Kidney glomerular epithelial cell (primary cell): ENCODE measurements at places on chromosomes 3 and 15.

- DNase-seq = peak; percentile 43
These were observed 39.7 kb upstream of the GADL1 start for GRCh38 chr3:30934208-30934550.

GRCh38 chr3:141499284-141499683, 12.5 kb downstream of the RASA2 start:
- no peak for DNase-seq

DNA sequence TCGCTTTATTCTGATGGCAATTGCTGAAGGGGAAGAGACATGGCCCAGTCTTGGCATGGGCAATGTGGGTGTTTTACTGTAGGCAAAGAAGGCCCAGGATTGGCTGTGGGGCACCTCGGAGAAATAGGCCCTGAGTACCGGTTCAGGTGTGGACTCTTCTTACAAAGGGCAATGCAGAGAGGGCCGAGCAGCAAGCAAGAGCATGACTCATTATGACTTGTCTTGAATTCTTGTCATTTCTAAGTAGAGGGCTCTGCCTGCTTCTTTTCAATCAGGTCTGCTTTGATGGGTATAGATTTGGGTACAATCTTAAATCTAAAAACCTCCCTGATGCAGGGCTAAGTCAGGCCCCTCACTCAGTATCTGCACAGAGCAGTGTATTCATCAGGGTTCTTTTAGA, 14.8 kb upstream of the BUB1B start:
- DNase-seq = peak; percentile 27

- peak; percentile 59 for DNase-seq
These were observed 18.6 kb upstream of the TICRR start for GRCh38 chr15:89556413-89557262.

DNA sequence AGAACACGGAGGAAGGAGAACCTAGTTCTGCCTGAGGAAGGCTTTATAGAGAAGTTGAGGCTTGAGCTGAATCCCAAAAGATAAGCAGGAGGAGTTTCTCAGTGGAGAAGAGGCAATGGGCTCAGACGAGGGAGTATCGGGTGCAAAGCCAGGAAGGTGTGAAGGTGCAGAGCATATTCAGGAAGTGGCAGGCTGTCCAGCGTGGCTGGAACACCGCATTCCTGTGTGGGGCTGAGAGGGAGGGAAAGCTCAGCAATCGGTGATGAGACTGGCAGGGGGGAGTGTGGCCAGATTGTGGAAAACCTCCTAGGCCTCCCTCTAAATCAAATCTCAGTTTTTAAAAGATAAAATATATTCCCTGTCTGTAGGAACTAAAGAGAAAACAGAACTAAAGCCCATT, 63.0 kb downstream of the ARHGAP31 start:
- DNase-seq = peak; percentile 62

GRCh38 chr15:88704791-88705768, 66.3 kb downstream of the ISG20 start:
- no peak for DNase-seq

DNA sequence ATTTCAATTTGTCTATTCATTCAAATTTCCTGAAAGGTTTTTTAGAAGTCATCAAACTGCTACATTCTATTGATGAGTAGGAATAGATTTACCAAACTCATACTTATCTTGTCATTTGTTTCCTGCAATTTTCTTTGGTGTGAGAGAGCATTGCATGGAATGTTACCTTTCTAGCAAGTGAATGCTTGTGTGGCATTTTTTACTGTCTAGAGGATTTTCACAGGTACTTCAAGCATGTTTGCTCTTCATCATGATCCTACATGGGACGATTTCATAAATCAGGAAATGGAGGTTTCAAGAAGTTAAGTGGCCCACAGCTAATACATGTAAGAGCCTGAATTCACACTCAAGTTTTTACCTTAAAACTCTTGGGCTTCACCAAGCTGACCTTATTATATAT, 26.1 kb downstream of the TGFBR2 start:
- no peak for DNase-seq

GRCh38 chr15:50145451-50145872, 26.4 kb upstream of the ATP8B4 start:
- DNase-seq = peak; percentile 75

DNA sequence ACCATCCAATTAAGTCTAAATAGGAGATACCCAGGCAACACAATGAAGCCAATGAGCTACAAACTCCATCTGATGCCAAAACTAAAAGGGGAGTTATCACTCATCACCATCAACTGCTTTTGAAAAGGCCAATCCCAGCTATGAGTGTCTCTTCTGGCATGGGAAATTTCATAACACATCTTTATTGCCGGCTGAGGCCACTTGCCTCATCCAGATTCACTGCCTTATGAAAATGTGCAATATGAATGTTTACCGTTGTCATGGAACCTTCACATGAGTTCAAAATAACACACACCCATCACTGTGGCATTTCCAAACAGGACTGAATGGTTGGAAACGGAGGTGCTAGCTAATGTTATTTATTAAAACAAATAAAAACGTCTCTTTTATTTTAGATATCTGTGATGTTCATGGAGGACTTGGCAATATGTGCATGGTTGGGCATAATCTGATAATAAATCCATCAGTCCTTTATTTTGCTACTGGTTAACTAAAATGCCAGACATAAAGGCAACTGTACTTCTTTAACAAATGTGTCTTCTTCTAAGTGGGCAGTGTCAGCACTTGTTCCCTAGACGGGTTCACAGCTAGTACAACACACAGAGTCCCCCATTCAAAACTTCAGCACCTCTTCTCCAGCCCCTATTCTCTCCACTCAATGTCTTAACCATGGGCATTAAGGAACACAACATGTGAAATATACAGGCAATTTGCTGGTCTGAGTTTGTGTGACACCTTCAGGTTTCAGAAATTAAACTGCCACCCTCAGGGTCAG, 143.9 kb downstream of the MAGI1 start:
- DNase-seq = no peak

DNA sequence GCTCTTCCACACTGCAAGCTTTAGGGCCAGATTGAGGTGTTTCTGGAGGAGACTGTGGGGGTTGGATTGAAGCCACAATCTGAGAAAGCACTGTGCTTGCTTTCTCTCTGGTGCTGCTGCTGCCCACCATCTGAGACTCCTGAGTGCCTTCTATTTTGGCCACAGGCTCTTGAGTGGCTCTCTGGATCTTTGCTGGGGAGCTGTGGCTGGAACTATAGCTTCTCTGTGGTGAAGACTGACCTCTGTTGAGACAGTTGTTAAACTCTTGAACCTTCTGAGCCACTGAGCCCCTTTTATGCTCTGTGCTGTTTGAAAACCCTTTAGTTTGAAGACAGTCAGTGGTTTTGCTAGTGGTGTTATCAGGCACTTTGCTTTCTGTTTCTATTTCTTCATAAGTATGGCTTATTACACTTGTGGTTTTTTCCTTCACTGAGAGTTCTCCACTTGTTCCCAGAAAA, 108.7 kb upstream of the TSPAN3 start:
- DNase-seq = no peak

DNA sequence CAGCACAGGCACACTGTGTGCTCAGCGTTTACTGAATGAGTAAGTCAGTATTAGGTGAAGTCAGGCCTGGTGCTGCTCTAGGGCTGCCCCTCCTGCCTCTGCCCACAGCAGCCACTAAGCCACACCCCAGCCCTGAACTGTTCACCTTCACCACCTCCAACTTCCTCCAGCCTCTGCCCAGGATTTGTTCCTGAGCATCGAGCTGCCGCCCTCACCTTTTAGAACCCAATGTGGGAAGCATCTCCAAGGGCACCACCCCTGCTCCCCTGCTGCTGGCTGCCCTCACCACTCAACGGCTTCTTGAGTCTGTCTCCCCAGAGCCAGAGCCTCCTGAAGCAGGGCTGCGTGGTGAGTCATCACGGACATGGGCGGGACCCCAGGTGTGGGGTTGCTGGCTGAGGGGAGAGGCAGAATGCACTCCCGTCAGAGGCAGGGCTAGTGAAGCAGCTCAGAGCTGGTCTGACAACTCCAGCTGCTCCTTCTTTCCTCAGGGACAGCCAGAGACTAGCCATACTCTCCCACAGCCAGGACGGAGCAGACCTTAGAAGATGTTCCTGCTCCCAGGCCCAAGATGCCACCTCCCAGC, 5.8 kb downstream of the HYAL2 start:
- peak; percentile 66 for DNase-seq

GRCh38 chr15:52537459-52537858, 8.8 kb upstream of the MYO5A start:
- no peak for DNase-seq

DNA sequence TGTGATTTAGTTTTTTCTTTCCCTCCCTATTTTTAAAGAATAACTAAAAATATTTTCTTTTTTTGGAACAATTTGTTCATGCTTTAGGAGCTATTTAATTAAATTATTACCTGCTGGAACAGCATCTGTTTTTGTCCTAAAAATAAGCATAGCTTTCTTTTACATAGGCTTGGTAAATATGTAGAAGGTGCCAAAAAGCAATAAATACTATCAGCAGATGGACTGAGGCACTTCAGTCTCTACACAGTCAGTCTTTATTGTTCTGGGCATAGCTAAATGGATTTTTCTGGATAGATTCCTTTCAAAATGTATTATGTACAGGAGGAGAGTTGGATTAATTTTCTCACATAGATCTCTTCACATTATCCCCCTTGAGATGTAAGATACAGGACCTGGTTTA, 223.5 kb downstream of the NAALADL2 start:
- DNase-seq = no peak

DNA sequence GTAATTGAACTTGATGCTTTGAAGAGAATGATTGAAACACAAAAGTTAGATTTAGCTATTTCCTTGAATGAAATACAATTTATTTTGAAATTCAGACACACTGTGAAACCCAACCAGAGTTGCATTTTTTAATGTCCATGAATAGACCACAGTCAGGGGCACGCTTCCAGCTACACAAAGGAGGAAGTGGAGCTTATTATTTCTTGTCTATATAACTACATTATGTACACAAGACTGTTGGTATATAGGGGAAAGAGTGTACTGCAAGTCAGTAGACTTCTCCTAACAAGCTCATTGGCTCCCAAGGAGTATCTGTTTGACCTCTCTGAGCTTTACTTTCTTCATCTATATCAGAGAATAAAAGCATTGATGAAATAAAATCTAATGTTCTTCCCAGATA, 326.2 kb downstream of the RYR3 start:
- DNase-seq = no peak
